Pulmonary artery endothelial cell (primary cell): ENCODE measurements at places on chromosomes 12 and 14. TPM values are rescaled to one million over a fixed set of nuclear protein-coding genes. Genes with fewer than 3 reads are reported as not detected.

DNA sequence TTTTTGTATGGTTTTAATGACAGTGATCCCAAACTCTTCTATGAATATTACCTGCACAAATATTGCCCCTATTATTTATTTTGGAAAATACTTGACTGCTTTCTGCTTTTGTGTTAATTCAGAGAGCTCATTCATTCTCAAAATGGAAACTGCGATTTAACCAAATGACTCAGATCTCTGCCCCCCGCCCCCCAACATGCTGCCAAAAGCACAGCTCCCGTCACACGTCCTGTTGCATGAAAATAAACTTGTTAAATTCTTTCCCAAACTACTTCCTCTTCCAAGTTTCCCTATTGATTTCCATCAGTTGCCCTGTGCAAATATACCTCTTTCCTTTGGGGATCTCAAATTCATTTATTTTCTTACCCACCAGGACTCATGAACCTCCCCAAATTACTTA is 18.0 kb upstream of the NRDE2 start:
- DNase-seq: no peak

The GLS2 gene
- 0.26 and 0.28 TPM in 2 replicates for total RNA-seq

The PITPNM2 gene
- 5.7 and 8.7 TPM in 2 replicates for total RNA-seq

DNA sequence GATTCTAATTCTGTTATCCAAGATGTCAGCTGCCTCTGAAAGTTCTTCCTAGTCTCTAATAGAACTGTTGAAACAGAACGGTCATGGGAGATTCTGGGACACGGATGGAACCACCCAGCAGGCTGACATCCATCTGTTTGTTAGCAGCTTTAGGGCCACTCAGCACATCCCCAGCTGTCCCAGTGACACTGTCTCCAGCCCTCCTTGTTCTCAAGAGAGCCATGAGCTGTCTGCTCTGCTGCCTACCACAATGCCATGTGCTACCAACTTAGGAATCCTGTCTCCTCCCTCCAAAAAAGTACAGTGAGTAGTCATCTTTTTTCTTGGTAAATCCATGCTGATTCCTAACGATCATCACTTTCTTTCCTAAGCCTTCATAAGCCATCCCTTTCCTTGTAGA is 130.5 kb downstream of the ZFP36L1 start:
- no peak for DNase-seq

DNA sequence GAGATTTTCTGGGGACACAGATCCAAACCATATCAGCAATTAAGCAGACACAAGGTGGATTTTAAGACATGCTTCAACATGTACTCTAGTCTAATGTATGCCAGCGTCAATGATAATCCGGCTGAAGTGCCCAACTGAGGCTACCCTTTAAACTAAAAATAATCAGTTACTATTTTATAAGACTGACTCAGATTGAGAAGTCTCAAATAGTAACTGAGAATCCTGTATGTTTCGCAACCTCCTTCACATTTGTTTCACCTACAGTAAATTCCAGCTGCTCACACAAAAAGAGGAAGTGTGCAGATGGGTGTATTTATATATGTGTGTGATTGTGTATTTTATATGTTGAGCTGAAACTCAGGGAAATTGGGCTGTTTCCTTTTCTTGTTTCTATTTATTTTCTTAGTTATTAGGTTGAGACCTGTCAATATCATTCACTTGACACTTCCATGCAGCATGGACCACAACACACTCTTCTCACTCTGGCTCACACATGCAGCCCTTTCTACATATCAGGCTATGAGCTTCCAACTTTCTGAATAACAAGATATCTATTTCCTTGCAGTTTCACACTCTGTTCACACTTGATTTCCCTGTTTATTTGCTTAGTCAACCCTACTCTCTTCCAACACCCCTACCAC is 1224.9 kb upstream of the TMEM132C start:
- DNase-seq: no peak
